ENCODE measurements at places on chromosomes 16 and 17. TPM values are rescaled to one million over a fixed set of nuclear protein-coding genes. Genes with fewer than 3 reads are reported as not detected.

Gene ASGR2
- total RNA-seq, result not detected

Gene KRTAP17-1
- not detected for total RNA-seq

Gene CD79B
- total RNA-seq, result 2.2 TPM

DNA sequence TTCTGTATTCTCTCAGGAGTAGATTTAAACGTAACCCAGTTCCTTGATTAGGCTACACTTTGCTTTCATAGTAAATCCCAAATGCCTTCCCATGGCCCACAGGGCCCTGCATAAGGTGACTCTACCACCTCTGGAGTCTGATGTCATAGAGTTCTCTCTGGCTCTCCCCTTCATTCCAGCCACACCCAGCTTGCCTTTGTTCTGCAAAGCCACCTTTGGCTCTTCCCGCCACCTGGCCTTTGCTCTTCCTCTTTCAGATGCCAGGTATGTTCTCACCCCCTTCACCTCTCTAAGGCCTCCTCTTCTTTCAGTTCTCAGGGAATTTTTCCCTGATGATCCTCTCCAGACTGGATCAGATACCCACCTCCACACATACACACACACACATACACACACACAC, 141.3 kb upstream of the HSBP1 start:
- no peak for DNase-seq

DNA sequence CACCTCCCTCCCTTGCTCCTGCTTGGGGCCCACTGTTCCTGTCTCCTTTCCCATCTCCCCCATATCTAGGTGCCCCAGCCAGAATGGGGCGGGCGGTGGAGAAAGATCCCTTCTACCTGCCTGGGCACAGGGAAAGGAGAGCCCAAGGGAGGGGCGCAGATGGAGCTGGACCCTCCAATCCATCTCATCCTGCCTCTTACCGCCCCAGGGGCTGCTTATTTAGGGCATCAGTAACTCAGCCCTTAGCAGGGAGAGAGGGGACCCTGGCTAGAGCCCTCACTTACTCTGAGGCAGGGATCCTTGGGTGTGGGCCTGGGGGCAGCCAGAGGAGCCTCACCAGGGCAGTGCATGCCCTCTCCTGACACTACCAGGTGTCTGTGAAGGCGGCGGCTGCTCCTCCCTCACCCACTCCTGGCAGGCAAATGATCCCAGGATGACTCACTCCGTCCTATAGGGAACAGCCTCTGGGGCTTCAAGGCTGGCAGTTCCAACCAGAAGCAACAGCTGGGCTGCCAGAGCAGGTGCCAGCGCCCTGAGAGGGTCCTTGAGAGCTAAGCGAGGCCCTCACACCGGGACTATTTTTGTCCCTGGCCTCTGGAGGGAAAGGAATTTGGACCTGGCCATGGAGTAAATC, 16.3 kb upstream of the BCAR1 start:
- no peak for DNase-seq

DNA sequence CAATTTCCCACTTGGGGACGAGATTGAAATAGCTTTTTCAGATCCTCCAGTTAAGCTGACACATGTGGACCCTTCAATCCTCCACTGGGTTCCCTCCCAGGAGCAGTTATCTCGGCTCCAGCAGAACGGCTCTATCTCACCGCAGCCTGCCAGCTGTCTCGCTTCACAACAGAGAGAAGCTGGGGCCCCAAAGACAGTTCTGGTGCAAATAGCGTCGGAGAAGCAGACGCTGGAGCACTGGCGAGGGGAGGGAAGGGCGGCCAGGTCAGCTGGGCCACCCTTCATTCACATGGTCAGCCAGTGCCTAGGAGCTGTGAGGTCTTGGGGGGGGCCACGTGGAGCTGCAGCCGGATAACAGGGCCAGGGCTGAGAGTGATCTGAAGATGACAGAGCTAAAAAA, 141.3 kb upstream of the SDK2 start:
- no peak for DNase-seq

Gene G6PC1
- total RNA-seq, result not detected

DNA sequence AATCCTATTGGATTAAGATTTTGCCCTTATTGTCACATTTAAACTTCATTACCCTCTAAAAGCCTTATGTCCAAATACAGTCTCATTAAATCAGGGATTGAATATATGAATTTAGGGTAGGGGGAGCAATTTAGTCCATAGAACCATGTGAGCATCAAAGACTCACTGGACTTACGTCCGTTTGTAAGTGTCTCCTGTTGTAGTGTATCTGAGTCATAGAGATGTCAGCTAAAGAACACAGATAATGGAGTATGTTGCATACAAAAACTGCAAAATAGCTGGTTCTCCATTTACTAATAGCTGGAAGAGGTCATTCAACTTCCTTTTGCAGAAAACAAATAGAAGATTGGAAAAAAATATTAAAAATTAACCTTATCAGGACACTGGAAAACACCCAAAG, 599.1 kb upstream of the SOX9 start:
- DNase-seq, result no peak

DNA sequence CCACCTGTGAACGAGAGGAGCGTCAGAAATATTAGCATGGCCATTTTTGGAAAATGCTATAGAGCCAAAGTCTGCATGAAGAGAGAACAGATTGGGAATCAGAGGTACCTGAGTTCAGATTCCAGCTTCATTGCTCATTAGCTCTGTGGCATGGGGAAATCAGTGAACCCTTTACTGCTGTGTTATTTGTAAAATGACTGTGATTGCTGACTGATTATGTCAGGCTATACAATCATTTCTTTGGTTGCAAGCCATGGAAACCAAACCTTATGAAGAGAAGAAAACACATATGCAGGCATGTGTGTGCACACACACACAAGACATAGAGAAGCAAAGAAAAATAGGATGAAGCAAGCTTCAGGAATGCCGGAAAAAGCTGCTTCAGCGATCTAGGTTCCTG, 101.4 kb upstream of the HSBP1 start:
- DNase-seq, result no peak
